ENCODE measurements at places on chromosomes 6 and 20.

GRCh38 chr6:107196152-107196551 is 80.8 kb upstream of the BEND3 start:
- DNase-seq: no peak

GRCh38 chr20:20992686-20993360 is 113.3 kb downstream of the LINC00237 start:
- no peak for DNase-seq

GRCh38 chr6:43497129-43497396 is 13.1 kb downstream of the LRRC73 start:
- no peak for DNase-seq

DNA sequence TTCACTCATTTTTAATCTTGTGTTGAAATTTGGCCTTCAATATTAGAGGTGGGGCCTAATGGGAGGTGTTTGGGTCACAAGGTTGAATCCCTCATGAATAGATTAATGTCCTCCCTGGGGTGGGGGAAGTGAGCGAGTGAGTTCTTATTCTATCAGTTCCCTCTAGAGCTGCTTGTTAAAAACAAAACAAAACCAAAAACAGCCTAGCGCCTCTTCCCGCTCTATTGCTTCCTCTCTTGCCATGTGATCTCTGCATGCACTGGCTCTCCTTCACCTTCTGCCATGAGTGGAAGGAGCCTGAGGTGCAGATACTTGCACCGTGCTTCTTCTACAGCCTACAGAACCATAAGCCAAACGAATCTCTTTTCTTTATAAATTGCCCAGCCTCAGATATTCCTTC is 89.6 kb upstream of the SLC35F1 start:
- no peak for DNase-seq

DNA sequence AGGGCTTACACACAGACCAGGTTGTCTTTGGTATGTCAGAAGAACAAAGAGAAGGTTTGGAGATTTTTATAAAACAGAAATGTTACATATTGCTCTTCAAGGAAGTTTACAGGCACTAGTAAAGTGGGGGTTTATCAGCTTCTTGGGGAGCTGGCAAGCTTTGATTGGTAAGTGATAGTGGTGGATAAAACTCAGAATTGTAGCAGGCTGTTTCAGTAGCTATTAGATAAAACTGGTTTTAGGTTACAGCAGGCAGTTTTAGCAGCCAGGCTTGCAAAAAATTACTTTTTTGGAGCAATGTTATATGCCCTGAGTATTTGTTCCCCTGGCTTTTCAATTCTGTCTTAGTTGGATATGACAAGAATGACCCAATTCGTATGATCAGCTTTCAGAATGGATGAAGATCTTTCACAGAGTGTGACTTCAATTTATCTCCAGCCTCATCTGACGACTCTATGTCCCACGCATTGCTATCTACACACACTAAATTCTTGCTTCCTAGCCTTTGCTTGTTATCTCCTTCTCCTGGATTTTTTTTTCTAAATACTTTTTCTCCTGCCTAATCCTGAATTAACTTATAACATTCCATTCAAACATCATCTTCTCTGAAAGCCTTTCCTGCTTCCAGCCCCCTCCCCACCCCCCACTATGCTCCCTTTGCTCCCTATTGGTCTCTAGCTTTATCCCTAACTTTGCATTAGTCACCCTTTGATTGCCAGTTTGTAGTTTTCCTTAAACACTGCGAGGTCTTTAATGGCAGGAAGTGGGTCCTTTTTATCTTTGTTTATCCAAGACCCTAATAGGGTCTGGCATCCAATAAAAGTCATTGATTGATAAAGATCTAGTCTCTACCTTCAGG is 1.0 kb upstream of the TOMM34 start:
- DNase-seq: no peak

DNA sequence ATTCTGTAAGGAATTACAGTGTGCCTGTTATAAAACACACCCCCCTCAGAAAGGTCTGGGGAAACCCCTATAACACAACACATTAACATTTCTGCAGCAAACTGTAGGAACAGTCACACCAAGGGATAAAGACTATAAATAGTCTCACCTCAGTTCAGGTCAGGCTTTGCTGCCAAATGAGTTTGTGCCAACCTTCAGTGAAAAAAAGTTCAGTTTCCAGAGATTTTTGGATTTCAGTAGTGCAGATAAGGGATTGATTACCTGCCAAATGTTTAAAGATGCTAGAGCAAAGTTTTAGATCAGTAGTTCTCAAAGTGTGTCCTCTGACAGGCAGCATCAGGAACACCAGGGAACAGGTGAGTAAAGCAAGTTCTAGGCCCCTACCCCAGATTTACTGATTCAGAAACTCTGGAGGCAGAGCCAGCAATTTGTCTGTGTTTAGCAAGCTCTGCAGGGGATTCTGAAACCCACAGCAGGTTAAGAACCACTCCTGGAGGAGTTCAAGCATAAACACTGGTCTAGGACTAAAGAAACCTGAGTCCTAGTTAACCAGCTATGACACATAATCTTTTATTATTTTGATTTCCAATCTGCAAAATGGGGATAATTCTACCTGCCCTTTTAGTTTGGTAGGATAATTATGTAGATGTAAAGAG is 111.0 kb downstream of the RCAN2 start:
- DNase-seq: no peak

- DNase-seq: no peak
Observed at GRCh38 chr20:15675061-15675514, 898.2 kb downstream of the KIF16B start.

GRCh38 chr20:63164484-63165355 is 51.2 kb downstream of the YTHDF1 start:
- DNase-seq: no peak

DNA sequence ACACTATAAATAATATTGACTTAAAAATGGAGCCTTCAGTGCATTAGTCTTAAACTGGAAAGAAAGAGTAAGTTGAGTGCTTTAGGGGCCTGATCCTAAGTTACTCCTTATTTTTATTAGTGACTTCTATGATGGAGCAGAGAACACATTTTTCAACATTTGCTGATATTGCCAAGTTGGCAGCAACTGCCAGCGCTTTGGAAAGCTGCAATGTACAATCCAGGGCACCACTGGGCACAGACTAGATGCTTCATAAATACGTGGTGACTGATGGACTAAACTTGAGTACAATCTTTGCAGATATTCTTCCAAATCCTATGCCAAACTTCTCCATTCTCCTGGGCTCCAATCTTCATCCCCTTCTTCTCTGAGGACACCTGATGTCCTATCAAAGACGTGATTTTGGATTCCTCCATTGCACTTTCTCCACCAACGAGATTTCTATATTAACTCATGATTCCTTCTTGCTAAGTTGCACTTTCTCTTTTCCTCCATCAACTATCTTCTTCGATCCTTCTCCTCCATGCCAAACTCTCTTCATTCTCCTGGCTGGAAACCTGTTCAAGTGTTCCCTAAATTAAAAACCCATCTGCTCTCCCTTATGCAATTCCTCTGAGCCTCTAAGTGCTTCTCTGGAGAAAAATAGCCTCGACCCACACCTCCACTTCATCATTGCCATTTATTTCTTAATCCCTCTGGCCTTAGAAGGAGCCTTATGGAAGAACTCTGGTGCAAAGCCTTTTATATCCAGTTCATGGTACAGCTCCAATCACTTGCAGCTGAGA is 28.5 kb upstream of the PAK5 start:
- DNase-seq: no peak

DNA sequence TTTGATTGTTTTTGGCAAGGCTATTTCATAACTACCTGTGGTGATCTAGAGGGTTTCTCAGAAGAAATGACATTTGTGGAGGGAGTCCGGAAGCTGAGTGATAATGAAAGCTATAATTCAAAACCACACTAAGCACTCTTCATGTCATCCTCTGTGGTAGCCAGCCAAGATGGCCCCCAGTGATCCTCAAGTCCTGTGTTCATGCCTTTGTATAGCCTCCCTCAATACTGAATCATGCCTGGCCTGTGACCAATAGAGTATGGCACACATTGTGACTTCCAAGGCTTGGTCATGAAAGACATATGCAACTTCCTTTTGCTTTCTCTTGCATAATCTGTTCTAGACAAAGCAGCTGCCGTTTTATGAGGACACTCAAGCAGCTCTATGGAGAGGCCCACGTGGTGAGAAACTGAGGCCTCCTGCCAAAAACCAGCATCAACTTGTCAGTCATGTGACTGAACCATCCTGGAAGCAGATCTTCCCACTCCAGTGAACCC is 12.8 kb upstream of the DNAAF9 start:
- peak; percentile 77 for DNase-seq

GRCh38 chr6:16851758-16852157 is 90.5 kb upstream of the ATXN1 start:
- no peak for DNase-seq

DNA sequence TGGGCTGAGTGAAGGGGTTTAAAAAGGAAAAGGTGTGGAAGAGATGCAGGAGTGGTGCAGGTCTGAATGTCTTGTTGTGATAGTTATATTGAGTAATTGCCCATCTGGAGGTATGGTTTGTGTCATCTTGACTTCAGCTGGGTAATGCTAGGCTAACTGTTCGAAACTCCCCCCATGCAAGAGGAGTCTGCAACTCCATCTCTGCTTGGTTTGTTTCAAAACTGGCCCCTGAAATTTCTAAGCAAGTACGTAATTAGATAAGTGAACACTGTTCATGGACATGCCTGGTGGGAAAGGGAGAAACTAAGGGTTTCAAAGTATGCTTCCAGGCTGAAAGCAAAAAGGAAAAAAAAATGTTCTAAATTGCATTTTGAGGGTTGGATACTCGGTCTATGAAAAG is 17.1 kb downstream of the TTK start:
- DNase-seq: no peak

DNA sequence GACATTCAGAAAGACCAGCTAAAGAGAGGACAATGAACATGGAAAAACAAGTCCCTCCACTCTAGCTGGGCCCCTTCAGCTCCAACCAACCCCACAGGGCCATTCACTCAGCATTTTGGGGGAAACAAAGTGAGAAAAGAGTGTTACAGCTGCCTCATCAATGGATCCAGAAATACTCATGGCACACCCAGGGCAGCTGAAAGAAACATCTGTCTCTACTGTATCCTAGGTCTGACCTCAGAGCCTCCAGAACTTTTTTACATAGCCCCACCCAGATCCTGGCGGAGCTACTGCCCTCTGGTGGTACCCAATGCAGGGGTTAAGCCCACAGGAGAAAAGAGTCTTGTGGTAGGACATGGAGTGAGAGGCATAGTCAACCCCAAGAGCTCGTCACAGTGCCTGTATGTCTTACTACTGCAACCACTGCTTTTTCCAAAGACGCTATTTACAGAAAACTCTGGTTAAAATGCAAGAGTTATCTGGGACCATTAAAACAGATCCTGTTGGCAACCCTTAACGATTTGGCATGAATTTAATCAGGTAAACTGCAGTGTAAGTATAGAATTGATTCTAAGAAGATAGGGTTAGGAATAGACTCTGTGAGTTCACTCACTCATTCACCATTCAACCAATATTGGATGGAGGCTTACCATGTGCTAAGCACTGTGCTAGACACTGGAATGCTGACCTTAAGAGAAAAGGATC is 37.4 kb upstream of the FAM83C start:
- peak; percentile 45 for DNase-seq

- DNase-seq: no peak
Observed at GRCh38 chr6:26555505-26556262, 17.5 kb downstream of the HMGN4 start.

GRCh38 chr6:73734832-73735453 is 38.9 kb downstream of the CD109 start:
- no peak for DNase-seq

- DNase-seq: peak; percentile 44
Observed at GRCh38 chr6:117547688-117548621, 54.4 kb downstream of the GOPC start.

DNA sequence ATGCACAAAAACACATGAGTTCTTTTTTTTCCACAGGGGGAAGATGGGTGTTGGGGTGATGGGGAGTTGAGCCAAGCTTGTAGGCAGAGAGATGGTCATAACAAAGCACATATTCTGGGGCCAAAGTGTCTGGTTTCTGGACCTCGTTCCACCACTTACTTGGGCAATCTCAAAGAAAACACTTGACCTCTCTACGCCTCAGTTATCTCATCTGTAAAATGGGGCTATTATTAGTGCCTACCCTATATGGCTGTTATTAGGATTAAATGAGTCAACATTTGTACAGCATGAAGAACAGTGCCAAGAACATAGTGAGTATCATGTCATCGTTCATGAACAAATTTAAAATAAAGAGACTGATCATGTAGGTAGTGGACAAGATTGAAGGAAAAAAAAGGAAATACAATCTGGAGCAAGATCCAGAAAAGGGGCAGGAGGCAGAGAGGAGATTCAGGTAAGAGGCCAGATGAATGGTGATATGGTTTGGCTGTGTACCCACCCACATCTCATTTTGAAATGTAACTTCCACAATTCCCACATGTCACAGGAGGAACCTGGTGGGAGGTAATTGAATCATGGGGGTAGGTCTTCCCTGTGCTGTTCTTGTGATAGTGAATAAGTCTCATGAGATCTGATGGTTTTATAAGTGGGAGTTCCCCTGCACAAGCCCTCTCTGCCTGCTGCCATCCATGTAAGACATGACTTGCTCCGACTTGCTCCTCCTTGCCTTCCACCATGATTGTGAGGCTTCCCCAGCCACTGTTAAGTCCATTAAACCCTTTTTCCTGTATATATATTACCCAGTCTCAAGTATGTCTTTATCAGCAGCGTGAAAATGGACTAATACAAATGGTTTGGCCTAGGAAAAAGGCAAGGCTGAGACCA is 14.2 kb downstream of the EEF1E1 start:
- no peak for DNase-seq

DNA sequence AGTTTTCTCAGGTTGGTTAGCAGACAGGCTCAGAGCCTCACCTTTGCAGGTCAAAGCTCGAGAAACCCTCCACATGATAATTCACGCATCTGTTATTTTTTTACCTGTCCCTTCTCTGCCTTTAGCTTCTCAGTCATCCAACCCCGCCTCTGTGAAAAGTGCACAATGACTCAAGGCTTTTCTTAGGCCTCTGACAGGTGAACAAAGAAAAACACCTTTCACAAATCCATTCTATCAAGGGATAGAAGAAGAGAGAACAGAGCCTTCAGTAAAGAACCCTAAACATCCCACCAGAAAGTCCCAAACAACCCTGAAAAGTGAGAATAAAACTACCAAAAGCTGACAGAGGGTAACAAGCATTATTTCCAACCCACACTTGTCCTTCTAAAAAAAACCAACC is 178.2 kb downstream of the GJA10 start:
- no peak for DNase-seq

- no peak for DNase-seq
Observed at GRCh38 chr20:20711413-20711812, 1.0 kb downstream of the RALGAPA2 start.

DNA sequence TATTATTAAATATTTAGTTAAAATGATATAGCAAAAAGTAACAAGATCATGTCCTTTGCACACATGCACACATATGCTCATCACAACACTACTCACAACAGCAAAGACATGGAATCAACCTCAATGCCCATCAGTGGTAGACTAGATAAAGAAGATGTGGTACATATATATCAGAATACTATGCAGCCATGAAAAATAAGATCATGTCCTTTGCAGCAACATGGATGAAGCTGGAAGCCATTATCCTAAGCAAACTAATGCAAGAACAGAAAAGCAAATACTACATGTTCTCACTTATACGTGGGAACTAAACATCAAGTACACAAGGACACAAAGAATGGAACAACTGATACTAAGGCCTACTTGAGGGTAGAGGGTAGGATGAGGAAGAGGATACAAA is 14.3 kb downstream of the AK9 start:
- DNase-seq: no peak

Measured in T-helper 2 cell treated with Interferon-gamma antibody and Interleukin-4, amounts not matched to agents 5 μg/mL and 100 μg/mL, for 36 hours (primary cell).